ENCODE measurements at places on chromosomes 11 and 22.

- no peak for DNase-seq
Measured at GRCh38 chr22:28907311-28908008, 24.1 kb downstream of the ZNRF3 start.

DNA sequence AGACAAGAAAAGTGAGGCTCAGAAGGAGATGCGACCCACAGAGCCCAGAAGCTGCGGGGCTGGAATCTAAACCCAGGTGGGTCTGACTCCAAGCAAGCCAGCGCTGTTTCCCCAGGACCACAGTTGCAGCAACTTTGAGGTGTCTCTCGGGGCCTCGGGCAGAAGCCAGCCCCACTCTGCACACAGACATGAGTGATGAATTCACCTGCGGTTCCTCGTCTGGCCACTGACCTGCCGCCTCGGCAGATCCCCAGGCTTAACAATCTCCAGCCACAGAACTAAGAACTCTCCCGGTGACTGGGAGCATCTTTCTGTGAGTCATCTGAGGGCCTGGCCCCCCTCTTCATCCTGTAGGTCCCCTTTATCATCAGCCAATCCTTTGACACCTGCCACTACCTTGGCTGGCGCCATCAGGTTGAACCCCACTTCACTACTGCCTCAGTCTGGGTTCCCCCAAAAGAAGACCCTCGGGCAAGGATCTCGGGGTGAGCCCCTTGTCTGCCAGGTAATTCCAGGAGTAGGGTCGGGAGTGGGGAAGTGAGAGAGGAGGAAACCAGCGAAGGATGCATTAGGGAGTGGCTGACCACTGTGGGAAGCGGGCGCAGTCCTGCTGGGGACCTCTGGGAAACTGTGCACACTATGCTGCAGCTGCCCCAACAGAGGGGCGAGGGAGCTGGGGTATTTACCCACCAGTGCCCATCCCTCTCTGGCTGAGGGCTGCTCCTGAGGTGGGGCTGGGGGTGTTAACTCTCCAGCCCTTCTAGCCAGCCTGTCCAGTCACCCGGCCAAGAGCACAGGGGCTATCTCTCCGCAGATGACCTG lies 33.0 kb upstream of the MN1 start:
- DNase-seq: no peak

DNA sequence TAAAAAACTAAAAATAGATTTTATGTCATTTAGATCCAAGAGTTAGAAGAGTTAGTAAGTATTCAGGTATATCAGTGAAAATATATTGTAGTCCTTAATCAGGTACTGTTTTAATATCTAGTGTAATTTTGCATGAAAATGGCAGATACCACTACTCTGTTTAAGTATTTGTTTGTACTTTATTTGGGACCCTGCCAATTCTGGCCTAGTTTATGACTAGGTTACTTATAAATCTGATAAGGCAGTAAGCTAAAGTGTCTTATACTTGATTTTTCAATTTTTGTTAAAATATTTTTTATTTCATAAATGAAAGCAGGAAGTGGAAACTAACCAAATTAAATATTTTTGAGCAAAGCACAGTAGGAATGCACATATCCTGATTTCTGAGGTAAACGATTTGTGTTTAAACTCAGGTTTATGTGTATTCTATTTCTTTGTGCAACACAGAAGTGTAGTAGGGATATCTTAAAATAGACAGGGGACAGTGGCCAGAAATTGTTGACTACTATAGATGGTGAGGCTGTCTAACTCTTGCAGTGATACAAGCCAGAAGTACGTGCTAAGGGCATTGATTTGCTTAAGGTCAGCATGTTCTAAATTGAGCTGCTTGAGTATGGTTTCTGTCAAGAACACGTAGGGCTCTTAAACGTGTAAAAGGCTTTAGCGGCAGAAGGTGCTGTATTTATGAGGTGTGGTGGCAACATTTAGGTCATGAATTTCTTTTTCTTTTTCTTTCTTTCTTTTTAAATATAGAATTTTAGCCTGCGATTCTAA lies 34.0 kb downstream of the HIPK3 start:
- DNase-seq: peak; percentile 85

- DNase-seq: no peak
Measured at GRCh38 chr11:94308024-94308423, 3.6 kb downstream of the IZUMO1R start.

- DNase-seq: peak; percentile 74
Measured at GRCh38 chr22:38267086-38267485, 5.7 kb downstream of the TMEM184B start.

GRCh38 chr11:84685149-84685548 lies 942.0 kb downstream of the DLG2 start:
- no peak for DNase-seq

DNA sequence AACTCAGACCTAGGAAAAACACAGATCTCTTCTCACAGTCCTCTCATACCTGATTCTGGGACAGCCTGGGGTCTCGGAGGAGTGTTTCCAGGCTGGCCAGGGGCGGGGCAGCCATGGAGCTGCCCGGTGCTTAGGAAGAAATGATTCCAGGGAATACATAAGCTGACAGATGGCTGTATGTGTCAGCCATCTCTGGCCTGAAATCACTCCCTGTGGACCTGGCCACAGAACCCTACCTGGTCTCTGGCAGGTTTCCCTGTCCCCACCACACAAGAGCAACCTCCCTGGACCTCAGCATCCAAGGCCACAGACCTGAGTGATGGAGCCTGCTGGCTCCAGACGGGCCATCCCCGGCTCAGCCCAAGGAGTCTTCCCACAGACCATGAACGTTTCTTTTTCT lies 10.0 kb downstream of the GGA1 start:
- no peak for DNase-seq

GRCh38 chr11:134154441-134154840 lies 69.3 kb downstream of the NCAPD3 start:
- DNase-seq: no peak

DNA sequence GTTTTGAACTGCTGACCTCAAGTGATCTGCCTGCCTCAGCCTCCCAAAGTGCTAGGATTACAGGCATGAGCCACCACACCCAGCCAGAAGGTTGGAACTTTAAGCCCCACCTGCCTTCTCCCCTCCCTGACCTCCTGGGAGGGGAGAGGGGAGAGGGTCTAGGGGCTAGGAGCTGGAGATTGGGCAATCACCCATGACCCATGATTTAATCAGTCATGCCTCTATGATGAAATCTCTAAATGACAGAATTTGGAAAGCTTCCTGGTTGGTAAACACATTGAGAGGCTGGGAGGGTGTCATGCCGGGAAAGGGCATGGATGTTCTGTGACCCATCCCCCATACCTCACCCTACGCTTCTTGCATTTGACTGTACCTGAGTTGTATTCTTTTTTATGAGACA lies 17.1 kb upstream of the TFIP11 start:
- DNase-seq: peak; percentile 57

DNA sequence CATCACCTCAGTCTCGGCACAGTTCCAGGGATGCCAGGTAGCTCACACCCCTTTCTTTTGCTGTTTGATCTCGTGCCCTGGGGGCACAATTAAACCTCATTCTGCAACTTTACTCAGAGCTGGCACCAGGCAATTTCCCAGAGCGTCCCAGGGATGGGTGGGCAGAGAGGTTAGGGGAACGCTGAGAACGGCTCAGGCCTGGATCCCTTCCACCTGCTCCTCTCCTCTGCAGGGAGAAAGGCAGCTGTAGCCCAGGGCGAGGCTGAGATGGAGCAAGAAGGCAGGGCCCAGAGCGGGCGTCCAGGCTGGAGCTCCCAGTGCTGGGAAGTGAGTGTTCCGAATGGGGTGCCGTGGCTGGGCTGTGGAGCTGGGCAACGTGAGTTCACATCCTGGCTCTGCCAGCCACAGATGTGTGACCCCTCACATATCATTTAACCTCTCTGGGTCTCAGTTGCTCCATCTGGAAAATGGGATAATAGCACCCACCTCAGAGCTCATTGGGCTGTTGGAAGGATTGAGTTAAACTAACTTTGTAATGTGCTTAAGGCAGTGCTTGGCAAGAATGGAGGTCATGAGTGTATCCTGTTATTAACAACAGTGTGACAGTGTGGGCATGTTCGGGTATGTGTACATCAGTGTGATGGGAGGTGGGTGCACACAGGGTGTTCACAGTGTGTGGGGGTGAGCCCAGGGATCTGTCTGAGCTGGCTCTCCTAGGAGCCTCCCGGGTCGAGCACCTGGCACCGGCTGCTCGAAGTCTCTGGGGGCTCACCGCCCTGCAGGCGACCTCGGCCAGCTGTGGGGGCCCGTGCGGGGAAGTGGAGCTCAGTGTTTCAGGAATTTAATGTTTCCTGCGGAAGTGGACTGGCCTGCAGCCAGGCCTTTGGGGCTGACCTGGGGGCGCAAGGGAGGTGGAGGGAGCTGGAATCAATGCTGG lies 15.5 kb downstream of the OTUB1 start:
- DNase-seq: peak; percentile 51

DNA sequence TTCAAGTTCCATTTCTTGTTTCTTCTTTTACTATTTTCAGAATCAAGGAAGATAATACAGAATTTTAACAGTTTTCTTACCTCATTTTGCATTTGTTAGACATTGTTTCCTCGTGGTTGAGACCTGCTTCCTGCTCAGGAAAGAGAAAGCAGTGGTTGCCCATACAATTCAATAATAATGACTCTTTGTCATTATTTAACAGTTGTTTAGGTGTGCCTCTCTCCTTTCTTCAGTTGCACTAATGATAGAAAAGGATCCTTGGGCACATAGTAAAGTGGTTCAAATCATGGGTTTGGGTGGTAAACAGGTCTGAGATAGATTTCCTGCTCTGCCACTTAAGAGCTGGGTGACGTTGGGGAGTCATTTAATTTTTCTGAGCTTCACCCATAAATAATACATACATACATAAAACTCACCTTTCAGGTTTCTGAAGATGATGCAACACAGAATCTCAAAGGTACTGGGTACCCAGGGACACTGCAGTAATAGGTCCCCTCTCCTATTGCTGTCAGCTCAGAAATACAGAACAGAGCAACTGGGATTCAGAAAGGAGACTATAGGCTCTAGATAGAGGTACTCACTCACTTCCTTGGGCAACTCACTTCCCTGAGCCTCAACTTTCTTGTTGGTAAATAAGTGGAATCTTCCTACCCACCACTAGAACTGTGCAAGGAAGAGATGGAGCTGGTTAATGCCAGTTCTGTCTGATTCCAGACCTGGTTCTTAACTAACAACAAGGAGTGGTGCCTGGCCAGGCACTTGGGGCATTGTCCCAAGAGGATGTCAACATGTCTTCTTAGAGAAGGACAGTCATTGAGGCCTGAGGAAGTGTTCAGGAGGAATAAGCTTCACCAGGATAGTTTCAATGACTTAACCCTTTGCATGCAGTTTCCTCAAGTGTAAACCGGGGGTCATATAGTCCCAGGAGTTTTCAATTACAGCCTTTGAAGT lies 34.9 kb downstream of the CD44 start:
- DNase-seq: no peak

DNA sequence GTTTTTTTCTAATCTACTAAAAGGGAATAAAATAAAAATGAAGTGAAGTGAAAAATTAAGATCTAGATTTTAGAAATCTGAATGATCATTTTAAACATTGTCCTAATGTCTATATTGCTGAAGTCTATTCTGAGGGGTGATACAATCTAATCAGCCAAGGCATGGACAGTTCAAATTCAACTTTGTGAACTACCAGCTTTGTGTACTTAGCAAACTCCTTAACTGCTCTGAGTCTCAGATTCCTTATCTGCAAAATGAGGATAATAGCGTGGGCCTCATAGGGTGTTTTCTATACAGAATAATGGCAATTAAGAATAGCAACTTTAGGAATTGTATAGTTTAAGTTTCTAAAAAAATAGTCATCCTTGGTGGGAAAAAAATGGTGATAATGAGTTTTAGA lies 31.4 kb downstream of the FAR1 start:
- no peak for DNase-seq

- DNase-seq: no peak
Measured at GRCh38 chr22:49530671-49531367, 296.9 kb downstream of the BRD1 start.

GRCh38 chr22:50476868-50477267 lies 2.0 kb upstream of the SBF1 start:
- DNase-seq: no peak

GRCh38 chr11:122755409-122755808 lies 82.9 kb upstream of the CRTAM start:
- no peak for DNase-seq

DNA sequence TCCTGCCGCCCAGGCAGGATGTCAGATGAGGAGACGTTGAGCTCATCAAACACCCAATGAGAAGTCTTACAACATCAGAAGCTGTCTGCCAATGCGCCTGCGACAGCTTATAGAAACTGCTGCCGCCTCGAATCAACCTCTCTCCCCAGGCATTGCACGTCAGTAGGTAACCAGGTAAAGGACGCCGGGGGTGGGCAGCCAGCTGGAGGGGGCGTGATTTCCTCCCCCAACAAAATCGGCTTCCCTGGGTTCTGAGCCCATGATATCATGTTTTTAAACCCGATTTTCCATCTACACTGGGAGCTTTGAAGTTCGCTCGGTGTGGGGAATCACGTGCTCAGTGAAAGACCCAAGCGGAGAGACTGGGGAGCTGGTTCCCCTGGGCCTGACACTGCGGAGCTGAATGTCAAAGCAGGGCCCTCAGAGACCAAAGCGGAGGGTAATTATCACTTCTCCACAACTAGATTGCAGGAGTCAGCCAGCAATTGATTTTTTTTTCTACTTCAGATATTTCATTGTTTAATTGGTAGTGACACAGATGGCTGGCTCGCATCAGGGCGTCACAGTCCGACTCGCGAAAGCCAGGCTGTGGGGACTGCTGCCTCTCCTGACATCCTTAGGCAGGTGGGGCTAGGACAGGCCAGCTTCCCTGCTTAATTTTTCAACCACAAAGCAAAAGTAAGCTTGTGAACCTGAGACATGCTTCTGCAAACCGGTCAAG lies 15.4 kb downstream of the FAM83F start:
- no peak for DNase-seq

- DNase-seq: peak; percentile 3
Measured at GRCh38 chr11:11569936-11570491, 51.8 kb downstream of the GALNT18 start.

- no peak for DNase-seq
Measured at GRCh38 chr22:38136607-38137006, 26.1 kb upstream of the BAIAP2L2 start.

DNA sequence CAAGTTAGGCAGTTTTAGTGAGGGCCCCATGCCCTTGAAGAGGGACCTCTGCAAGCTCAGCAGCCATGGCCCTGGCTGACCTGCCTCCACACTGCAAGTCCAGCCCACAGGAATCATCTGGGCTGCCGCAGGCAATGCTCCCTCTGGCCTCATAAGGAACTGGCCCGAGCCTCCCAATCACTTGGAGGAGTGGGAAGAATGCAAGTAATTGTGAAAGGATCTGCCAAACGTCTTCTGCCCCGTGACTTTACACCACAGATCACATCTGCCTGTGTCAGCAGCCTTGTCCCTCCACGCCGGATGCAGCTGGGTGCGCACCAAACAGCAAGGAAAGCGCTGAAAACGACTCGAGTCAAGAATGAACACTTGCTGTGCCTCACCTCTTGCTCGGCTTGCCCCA lies 23.8 kb downstream of the OPCML start:
- no peak for DNase-seq

DNA sequence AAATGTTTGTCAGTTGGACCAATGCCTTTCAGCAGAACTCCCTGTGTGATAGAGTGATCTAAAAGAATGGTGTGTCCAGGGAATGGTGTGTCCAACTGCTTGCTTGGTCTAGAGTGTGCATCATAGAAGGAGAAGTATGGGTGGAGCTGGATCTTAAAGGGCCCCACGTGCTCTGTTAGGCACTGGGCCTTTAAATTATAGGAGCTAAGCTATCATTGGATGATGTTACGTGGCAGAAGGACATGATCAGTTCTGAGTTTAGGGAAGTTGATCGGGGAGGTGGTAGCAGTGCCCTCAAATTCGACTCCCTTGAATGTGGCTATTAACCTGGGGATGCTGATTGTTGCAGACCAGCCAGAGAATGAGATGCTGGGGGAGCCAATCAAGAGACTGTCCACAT lies 16.4 kb downstream of the STX3 start:
- no peak for DNase-seq

Data from fibroblast of villous mesenchyme (primary cell).